ENCODE measurements at places on chromosomes 4 and X.

GRCh38 chr4:39353478-39354253 is 12.5 kb downstream of the RFC1 start:
- DNase-seq, result peak; percentile 30

GRCh38 chr4:124862261-124862660 is 149.7 kb upstream of the ANKRD50 start:
- no peak for DNase-seq

DNA sequence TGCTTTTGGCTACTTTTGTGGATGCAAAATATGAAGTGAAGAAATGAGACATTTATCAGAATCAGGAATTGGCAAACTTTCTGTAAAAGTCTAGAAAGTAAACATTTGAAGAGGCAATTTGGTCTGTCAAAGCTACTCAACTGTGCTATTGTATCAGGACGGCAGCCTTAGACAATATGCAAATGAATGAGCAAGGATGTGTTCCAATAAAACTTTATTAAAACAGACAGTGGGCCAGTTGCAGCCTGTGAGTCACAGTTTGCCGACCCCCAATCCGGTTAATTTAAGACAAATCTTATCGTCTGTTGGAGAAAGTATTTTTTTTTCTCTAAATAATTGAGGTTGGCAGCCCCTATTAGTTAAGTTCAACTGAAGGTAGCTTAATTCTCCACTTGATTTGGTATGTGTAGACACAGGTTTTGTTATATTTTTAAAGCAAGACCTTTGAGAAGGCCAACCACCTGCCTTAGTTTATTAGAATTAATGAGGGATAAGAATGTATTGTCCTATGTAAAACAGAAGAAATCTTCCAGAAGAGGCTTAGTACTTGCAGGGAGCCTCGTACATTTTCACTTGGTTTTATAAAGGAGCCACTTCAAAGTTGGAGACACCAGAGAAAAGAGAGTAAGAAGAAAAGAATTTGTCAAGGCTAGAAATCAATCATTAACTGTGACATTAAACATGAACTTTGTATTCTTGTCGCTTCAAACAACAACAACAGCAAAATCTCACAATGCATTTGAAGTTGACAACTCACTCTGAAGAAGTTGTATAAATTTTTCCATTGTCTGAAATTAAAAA is 81.6 kb upstream of the FAT1 start:
- no peak for DNase-seq

GRCh38 chr4:109072595-109072994 is 229.9 kb downstream of the COL25A1 start:
- peak; percentile 42 for DNase-seq

GRCh38 chrX:25295466-25295865 is 279.7 kb upstream of the ARX start:
- no peak for DNase-seq

DNA sequence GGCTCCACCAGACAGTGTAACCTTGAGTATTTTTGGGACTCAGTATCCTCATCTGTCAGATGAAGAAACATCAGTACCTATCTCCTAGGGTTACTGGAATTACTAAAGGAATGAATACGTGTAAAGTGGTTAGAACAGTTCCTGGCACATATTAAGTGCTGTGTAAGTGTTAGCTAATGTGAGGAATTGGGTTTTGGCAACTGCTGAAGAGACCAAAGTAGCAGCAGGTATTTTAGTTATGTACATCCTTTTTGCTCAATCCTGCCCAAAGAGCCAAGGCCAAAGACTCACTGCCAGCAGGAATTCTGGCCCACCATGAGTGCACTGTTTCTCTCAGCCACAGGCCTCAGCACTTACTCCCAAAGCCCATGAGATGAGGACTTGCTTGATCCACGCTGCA is 16.7 kb upstream of the MCF2 start:
- no peak for DNase-seq

DNA sequence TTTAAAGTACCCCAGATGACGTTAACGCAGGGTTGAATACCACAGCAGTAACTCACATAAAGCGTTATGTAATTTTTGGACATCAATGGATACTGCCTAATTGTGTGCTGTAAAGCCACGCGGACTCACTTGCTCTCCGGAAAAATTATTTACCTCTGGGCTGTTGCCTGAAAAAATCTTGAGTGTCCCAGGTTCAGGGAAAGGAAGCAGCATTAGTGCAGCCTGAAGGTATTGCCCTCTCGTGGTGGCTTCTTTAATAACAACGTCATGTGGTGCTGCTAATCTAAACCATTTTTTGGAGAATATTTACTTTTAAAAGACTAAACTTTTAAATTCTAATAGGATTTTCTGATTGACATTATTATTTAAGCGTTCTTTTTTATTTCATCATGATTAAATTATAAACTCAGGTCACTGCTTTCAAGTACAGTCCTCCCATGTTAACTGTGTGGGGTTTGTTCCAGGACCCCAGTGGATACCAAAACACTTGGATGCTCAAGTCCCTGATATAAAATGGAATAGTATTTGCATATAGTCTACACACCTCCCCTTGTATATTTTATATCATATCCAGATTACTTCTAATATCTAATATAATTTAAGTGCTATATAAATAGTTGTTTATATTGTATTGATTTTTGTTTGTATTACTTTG is 384.8 kb downstream of the FAM133A start:
- peak; percentile 12 for DNase-seq

- no peak for DNase-seq
Observed at GRCh38 chr4:108813261-108813660, 50.4 kb upstream of the ETNPPL start.
